ENCODE measurements at places on chromosomes 7 and 10.

GRCh38 chr7:143374561-143374960 lies 6.6 kb upstream of the ZYX start:
- no peak for DNase-seq

DNA sequence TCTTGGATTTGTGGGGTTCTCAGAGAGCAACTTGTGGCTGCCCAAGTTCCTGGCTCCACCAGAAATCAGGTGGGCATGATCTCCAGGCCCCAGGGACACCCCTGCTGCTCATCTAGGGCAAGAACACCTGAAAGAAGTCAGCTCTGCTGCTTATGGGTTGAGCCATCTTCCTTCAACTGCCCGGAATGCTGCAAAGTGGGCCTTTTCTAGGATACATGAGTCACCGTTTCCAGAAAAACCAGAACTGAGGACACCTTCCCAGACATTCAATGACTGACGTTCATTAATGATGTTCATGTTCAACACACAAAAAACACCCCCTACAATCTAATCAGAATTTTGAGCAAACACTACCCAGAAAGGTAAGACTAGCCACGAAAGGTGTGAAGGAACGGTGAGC lies 98.0 kb downstream of the MAD1L1 start:
- DNase-seq, result no peak

- no peak for DNase-seq
These were observed 73.5 kb upstream of the MKLN1 start for GRCh38 chr7:131254211-131254610.

GRCh38 chr7:66967029-66967428 lies 28.4 kb downstream of the SBDS start:
- no peak for DNase-seq

DNA sequence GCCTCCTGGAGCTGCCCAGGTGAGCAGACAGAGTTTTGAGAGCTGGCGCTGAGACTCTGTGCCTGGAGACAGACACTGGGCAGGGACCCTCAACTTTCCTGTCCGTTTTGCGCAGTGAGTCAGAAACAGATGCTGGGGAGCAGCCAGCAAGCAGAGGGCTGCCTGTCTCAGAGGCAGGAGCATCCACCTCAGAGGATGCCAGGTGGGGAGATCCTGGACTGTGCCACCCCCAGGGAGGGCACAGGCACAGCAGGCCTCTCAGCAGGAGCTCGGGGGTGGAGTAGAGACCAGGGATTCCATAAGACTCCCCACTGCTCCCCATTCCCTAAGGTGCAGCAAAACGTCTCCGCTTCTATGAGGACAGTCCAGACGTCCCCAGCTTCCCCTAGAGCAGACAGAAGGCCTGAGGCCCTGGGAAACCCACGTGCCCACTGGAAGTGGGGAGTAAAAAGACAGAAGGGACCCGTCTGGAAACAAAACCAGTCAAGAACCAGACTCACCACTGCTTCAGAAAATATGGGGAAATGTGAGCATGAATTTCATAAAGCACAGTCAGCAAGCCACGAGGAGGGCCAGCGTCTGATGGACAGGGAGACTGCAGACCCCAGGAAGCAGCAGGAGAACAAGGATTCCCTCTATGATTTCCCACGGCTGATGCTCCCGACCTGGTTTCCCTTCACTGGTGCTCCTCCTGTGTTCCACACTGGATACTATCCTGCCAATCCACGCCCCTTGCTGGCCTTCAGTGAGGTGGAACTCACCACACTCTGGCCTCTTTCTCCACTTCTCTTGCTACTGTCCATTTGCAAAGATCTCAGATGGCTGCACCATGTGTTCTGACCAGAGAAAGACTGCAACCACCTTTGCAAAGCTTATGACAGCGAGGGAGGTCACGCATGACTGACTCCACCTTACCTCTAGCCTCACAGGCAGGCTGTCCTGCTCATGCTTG lies 151.3 kb upstream of the FAM20C start:
- no peak for DNase-seq

GRCh38 chr7:108818742-108819141 lies 249.1 kb downstream of the DNAJB9 start:
- DNase-seq, result no peak

GRCh38 chr7:44114586-44115310 lies 8.6 kb downstream of the POLD2 start:
- DNase-seq, result peak; percentile 33

- no peak for DNase-seq
These were observed 6.9 kb downstream of the TMEM130 start for GRCh38 chr7:98862716-98863420.

- DNase-seq, result no peak
These were observed 2.6 kb downstream of the ABCA13 start for GRCh38 chr7:48173756-48174382.

GRCh38 chr10:77074104-77074624 lies 563.4 kb downstream of the KCNMA1 start:
- no peak for DNase-seq

GRCh38 chr7:113710310-113711096 lies 208.3 kb downstream of the PPP1R3A start:
- DNase-seq, result peak; percentile 51

DNA sequence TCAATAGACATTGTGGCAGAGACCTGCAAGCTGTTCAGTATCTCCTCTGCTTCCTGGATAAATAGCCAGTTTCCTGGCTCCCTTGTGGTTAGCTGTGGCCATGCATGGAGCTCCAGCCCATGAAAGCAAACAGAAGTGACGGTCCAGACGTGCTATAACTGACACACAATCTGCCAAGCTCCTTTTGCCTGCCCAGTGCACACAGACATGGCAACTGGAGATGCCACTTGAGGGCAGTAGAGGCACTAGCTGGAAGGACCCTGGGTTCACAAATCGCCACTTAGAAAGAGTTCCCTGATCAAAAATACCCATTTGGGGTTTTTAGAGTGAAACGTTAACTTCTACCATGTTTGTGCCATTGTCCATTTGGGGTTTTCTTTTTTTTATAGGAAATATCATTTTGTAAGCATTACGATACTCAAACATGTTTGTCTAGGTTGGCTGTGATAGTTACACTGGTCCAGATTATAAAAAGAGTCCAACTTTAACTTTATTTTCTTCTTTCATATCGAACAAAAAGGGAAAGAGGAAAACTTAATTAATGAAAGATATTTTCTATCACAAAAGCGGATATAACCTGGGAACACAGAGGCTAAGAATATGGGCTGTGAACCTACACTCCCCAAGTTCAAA lies 31.3 kb downstream of the KIN start:
- DNase-seq, result peak; percentile 28

DNA sequence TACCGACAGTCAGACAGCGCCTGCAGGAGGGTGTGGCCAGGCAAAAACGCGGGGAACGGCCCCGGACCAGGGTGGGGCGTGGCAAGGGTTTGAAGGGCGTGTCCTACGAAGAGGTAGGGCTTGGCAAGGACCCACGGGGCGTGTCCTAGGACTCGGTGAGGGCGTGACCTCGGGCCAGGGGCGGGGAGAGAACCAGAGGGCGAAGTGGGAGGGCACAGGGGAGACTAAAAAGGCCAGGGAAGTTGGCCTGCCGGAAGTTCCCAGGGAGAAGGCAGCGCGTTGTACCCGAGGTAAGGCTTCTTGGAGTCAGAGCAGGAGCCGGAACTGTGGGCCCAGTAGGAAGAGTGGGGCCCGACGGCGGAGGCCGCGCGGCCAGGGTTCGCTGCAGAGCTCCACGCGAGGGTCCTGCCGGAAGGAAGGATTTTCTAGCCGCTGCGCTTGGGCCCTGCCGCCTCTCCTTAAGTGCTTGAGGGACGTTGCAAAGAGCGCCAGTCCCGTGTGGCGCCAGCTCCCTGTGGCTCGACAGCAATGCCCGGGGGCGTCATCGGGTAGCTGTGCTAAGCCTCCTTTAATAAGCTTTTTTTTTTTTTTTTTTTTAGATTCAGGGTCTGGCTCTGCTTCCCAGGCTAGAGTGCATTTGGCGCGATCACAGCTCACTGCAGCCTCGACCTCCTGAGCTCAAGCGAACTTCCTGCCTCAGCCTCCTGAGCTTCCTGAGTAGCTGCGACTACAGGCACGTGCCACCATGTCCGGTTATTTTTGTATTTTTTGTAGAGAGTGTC lies at the start of gene PTER:
PTER (plus strand) TSS at position 253 of the 782 bp plus-strand sequence. CDS start 47,375 bp downstream, outside the sequence.
- DNase-seq, result peak; percentile 98

DNA sequence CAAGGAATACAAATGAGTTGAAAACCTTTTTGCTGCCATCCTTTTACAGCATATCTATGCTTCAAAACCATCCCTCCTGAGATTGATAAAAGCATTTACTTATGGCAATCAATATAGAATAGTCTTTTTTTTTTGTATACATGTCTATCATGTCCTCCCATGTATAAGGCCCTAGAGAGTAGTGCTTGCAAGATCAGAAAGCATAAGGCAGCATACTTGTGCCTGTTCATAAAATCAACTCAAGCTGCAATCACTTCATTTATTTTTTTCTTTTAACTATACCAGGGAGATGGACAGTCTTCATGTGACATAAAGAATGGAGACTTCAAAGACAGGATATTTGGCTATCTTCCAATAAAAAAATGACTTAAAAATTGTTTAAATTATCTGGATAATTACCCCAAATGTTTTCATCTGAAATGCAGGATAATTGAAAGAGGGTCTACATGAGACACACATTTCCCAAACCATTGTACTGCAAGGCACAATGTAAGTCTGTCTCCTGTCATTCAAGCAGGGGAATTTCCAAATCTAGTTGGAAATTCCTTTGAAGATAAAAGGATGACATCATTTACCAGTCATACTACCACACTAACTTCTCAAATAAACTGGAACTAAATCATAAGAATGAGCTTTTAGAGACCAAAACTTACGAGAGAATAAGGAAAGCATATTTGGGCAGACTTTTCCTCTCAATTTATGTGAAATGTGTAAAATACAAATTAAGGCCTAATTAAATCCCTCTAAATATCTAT lies 22.5 kb downstream of the LRRN3 start:
- DNase-seq, result no peak

DNA sequence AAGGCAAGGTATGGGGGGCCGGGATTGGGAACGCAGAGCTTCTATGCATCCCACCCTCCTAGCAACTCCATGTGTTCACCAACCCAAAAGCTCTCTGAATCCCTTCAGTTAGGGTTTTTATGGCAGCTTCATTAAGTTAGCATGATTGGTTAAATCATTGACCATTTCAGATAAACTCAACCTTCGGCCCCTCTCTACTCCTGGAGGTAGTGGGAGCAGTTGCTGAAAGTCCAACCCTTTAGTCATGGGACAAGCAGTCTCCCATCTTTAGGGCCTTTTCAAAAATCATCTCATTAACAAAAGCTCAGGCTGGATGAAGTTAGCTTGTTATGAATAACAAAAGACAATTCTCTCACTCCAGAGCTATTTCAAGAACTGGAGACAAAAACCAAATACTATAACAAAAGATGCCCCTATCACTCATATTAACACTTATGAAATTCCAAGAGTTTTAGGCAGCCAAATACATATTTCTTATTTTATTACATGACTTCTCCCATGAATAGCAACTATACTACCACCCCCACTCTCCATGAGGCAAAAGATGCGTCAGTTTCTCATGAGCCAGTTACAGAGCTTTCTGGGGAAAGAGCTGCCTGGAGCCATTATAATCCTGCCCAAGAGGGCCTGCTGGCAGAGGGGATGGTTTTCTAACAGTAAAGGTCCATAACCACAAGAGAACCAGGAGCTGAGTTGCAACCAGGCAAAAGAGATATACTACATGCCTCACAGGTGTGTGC lies 44.6 kb downstream of the SLC16A12 start:
- no peak for DNase-seq

- peak; percentile 55 for DNase-seq
These were observed 95.5 kb downstream of the CUL2 start for GRCh38 chr10:34994565-34995142.

GRCh38 chr7:25802473-25802872 lies 349.5 kb upstream of the NFE2L3 start:
- no peak for DNase-seq

- DNase-seq, result no peak
These were observed 61.9 kb upstream of the WAC start for GRCh38 chr10:28470873-28471651.

- no peak for DNase-seq
These were observed 399.6 kb downstream of the PLXNA4 start for GRCh38 chr7:132176719-132177118.

- DNase-seq, result no peak
These were observed 2.2 kb upstream of the HOXA7 start for GRCh38 chr7:27158436-27159265.

- no peak for DNase-seq
These were observed 156.9 kb upstream of the ADCY1 start for GRCh38 chr7:45417268-45417667.

DNA sequence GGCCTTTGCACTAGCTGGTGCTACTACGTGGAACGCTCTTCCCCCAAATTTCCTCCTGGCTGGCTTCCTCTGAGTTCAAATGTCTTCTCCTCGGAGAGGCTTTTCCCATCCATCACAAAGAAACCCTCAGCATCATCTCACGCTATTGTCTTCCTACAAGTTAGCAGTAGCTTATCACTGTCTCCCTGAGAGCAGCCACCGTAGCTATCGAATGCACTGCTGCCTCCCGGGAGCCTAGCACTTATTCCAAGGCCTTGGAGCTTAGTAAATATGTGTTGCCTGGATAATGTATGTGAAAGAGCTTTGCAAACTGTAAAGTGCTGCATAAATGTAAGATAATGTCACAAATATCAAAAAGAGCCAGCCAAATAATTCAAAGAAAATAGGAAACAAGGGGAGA lies 124.4 kb downstream of the KCNMA1 start:
- DNase-seq, result no peak

- no peak for DNase-seq
These were observed 7.4 kb downstream of the SORCS1 start for GRCh38 chr10:107157071-107157470.

DNA sequence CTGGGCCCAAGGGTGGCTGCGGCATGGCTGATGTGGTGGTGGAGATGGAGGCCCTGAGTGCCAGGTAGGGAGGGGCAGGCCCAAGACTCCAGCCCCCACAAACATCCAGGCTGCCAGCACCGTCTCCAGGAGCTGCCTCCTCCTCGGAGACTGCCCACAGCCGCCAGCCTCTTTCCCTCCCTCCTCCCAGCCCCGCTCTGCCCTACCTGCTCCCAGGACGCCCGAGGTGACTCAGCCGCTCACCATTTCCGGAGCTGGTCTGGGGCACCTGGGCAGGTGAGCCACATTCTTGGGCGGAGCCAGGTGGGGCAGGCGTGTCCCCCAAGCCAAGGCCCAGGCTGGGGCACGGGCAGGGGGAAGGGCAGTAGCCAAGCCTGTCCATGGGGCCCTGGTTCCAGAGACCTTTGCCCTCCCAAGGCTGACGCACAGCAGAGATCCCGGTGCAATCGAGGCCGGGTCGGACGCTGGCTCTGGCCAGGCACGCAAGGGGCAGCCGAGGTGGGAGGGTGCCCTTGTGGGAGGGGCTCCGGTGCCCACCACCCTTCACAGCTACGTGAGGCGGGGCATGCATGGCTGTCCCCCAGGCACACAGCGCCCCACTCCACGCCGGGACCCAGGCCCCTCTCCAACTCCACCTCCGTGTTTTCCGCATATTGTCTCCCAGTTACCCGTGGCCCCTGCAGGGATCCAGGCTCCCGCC lies 8.8 kb downstream of the ADAP1 start:
- DNase-seq, result no peak
